ENCODE measurements at places on chromosomes 5 and 9.

DNA sequence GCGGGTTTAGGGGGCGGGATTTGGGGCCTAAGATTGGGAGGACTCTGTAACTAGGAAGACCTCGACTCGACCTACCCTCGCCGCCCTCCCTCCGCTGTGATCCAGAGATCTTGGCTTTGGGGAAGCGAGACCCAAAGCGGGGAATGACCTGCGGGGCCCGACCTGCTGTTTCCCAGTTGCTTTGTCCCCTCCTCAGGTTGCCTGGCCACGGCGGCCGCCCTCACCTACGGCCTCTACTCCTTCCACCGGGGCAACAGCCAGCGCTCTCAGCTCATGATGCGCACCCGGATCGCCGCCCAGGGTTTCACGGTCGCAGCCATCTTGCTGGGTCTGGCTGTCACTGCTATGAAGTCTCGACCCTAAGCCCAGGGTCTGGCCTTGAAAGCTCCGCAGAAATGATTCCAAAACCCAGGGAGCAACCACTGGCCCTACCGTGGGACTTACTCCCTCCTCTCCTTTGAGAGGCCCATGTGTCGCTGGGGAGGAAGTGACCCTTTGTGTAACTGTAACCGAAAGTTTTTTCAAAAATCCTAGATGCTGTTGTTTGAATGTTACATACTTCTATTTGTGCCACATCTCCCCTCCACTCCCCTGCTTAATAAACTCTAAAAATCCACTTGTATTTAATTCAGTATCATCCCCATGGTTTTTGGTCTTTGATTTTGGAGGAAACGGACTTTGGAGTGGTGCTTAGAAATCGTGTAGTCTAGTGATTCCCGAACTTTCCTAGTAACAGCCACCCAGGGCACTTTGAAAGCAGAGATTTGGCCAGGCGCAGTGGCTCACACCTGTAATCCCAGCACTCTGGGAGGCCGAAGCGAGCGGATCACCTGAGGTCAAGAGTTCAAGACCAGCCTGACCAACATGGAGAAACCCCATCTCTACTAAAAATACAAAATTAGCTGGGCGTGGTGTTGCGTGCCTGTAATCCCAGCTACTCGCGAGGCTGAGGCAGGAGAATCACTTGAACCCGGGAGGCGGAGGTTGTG is 878 bp downstream of the HIGD2A start:
- DNase-seq, result no peak
- H3K36me3 ChIP-seq, result peaks cover 41% of the 10 kb centered on the region
- no peaks in the 10 kb centered on the region for H3K27me3 ChIP-seq
- H3K4me3 ChIP-seq, result peak overlapping the region; percentile 79
- peak overlapping the region; percentile 87 for H3K27ac ChIP-seq

DNA sequence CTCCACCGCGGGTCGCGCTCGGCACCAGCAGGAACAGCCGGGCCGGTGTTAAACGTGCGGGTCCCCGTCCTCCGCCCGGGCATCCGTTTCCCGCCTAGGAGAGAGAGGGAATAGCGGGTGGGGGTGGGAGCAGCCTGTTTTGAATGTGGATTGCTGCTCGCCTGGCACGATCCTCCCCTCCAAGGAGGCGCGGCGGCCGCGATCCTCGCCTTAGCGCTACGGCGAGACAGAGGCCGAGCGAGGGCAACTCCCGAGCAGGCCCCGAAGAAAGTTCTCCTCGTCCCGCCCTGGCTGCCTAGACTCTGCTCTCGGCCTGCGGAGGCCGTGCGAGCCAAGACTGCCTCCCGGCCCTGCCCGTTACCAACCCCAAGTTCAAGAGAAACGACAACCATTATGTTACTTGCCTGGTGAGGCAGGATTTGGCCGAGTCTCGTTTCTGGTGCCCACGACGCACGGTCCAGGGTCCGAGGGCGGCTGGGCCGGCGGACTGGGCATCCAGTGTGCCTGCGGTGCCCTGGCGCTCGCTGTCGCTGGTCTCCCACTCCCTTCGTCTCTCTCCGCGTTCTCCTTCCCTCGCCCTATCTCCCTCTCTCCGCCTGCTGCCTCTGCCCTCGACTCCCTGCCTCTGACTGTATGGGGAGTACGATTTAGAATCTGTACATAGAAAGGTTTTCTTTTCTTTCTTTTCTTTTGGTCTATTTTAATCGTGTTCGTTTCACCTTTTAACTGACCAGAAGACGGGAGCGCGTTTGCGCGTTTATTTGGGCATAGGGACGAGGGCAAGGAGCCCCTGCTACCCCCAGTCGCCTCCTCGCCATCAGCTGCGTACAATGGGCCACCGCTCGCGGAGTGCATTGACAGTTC is 724 bp downstream of the NR2F1-AS1 start:
- H3K4me1 ChIP-seq, result peaks cover 51% of the 10 kb centered on the region
- no peak overlapping the region for H3K27ac ChIP-seq
- peak overlapping the region; percentile 51 for H3K4me3 ChIP-seq

DNA sequence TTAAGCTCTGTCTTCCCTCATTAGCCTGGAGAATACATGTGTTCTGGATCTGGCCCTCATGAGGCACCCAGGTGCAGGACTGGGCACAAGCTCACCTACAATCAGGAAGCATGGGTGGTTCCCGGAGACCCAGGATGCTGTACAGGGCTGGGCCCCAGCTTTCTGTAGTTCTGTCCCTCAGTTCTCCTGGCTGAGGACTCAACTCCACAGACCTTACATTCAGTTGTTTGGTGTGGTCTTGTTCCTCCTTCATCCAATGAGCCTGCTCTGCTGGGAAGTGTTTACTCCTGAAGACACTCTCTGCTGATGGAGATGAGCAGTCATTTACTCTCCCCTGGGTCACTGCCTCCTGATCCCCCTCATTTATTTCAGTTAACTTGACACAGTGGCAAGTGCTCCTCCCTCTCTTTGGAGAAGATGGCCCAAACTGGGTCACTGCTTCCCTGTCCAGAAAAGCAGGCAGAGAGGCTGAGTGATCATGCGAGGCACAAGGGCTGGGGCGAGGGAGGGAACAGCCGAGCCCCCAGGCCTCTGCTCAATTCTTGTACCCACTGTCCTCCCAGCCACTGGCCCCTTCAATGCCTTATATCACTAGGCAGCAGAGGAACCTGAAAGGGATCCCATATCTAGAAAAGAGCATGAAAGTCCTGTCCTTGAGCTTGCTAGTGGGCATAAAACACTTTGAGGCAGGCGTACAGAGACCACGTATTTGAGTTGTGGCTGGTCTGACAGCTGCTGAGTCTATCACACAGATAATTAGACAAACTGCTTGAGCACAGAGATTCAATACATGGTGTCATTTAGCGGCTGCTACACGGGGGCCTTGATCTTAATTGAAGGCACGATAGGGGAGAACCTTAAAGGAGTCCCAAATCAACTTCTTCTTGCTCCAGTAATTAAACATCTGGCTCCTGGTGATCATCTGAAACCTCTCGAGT is 221.7 kb downstream of the FSTL4 start:
- no peak for DNase-seq
- H3K36me3 ChIP-seq, result no peaks in the 10 kb centered on the region
- no peak overlapping the region for H3K4me3 ChIP-seq
- H3K27me3 ChIP-seq, result no peaks in the 10 kb centered on the region
- no peak overlapping the region for H3K27ac ChIP-seq
- no peaks in the 10 kb centered on the region for H3K4me1 ChIP-seq

DNA sequence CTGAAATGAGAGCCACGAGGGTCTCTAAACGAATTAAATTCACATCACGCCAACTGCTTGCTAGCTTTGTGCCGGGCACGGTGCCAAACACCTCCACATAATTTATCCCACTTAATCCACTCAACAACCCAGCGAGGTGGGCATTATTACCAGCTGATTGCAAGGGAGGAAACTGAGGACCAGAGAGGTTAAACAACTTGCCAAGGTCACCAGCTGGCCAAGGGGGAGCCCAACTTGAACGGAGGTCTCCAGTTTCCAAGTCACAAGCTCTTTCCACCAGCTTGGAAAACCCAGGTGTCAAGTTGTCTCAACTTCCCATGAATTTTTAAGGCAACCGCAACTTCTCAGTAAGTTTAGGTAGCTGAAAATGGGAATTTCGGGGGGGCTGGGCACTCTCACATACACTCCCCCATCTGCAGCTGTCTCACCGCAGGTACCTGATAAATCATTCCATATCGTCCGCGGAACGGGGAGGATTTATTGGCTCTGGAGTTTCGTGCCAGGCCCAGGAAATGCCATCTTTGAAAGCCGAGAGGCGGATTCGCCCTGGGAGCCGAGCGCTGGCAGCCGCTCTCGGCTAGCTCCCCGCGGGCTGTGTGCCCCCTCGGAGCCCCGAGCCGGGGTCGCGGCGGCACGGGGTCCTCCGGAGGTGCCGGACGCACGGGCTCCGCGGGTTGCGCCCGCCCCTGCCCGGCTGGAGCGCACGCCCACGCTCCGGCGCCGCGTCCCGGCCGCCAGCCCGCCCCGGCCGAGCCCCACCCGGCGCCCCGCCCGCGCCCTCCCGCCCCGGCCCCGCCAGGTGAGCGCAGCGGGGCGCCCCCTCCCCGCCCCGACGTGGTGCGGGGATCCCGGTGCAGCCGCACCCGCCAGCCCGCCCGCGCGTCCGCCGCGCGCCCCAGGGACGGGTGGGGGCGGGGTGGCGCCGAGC is 617 bp downstream of the PTPN3 start:
- no peak for DNase-seq
- H3K4me3 ChIP-seq, result no peak overlapping the region
- H3K27ac ChIP-seq, result no peak overlapping the region

DNA sequence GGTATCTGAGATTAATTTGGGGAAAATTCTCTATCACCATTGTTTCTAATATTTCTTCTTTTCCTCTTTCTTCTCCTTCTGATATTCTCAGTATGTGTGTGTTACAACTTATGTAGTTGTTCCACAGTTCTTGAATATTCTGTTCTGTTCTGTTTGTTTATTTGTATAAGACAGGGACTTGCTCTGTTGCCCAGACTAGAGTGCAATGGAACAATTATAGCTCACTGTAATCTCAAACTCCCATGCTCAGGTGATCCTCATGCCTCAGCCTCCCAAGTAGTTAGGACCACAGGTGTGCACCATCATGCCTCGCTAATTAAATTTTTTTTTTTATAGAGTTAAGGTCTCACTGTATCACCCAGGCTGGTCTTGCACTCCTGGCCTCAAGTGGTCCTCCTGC is 145.8 kb upstream of the TUT7 start:
- peaks cover 13% of the 10 kb centered on the region for H3K27me3 ChIP-seq
- H3K27ac ChIP-seq, result no peak overlapping the region
- no peak overlapping the region for H3K4me3 ChIP-seq

DNA sequence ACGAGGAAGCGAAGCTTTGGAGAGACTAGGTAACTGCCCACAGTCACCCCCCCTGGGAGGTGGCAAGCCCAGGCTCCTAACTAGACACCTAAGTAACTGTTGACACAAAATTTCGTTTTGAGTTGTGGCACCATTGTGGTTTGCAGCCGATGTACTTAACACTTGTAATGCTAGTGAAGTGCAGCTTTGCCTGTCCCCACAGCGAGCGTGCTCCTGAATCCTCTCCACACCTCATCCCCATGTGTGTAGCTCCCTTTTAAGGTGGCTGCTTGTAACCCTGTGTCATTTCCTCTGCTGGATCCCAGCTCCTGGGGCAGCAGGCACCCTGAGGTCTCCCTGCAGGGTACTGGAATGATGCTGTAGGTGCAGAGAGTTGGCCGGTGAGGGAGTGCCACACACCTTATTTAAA is 114.9 kb downstream of the TRIO start:
- no peak for DNase-seq
- no peaks in the 10 kb centered on the region for H3K27me3 ChIP-seq
- H3K4me3 ChIP-seq, result no peak overlapping the region
- H3K27ac ChIP-seq, result no peak overlapping the region

- H3K4me3 ChIP-seq, result no peak overlapping the region
- H3K36me3 ChIP-seq, result no peaks in the 10 kb centered on the region
- H3K4me1 ChIP-seq, result no peaks in the 10 kb centered on the region
These were observed 152.2 kb downstream of the GLIS3 start for GRCh38 chr9:4147476-4148230.

DNA sequence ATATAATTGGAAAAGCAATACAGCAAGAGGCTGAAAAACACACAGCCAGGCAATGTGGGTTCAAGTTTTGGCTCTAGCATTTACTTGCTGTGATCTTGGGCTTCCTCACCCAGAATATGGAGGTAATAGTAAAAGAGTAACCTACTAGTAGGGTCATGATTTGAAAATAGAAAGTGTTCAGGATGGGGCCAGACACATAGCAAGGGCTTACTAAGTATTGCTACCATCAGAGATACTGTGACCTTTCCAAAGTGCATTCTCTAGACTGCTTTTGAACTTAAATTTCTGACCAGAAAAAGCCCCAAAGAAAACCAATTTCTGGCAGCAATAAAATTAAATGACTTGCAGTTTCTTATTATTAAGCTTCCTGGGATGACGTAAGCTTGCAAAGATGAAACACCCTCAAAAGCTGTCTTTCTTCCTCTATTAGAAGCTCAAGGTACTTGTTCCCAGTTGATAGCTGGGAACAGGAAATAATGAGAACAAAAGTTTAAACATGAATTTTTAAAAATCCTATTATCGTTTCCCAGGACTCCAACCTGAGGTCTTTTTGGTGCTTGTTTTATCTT is 20.3 kb downstream of the SLC45A2 start:
- H3K36me3 ChIP-seq, result no peaks in the 10 kb centered on the region
- H3K27ac ChIP-seq, result no peak overlapping the region
- H3K4me1 ChIP-seq, result no peaks in the 10 kb centered on the region
- no peak for DNase-seq
- H3K4me3 ChIP-seq, result no peak overlapping the region

GRCh38 chr9:37902131-37902530 is 1.8 kb downstream of the SLC25A51 start:
- no peaks in the 10 kb centered on the region for H3K27me3 ChIP-seq
- H3K4me3 ChIP-seq, result no peak overlapping the region
- H3K4me1 ChIP-seq, result peaks cover 23% of the 10 kb centered on the region

- H3K36me3 ChIP-seq, result no peaks in the 10 kb centered on the region
- DNase-seq, result no peak
- no peaks in the 10 kb centered on the region for H3K4me1 ChIP-seq
These were observed 11.2 kb downstream of the AGXT2 start for GRCh38 chr5:35036536-35036935.

- no peak overlapping the region for H3K27ac ChIP-seq
- peaks cover 12% of the 10 kb centered on the region for H3K4me1 ChIP-seq
- H3K27me3 ChIP-seq, result no peaks in the 10 kb centered on the region
- H3K4me3 ChIP-seq, result peak overlapping the region; percentile 36
- no peak for DNase-seq
- H3K36me3 ChIP-seq, result no peaks in the 10 kb centered on the region
These were observed 90.7 kb downstream of the PTCH1 start for GRCh38 chr9:95425910-95426551.

GRCh38 chr5:36723912-36724311 is 117.5 kb downstream of the SLC1A3 start:
- peaks cover 21% of the 10 kb centered on the region for H3K4me1 ChIP-seq
- H3K36me3 ChIP-seq, result no peaks in the 10 kb centered on the region
- H3K4me3 ChIP-seq, result peak overlapping the region; percentile 50
- H3K27me3 ChIP-seq, result no peaks in the 10 kb centered on the region
- peak; percentile 33 for DNase-seq

DNA sequence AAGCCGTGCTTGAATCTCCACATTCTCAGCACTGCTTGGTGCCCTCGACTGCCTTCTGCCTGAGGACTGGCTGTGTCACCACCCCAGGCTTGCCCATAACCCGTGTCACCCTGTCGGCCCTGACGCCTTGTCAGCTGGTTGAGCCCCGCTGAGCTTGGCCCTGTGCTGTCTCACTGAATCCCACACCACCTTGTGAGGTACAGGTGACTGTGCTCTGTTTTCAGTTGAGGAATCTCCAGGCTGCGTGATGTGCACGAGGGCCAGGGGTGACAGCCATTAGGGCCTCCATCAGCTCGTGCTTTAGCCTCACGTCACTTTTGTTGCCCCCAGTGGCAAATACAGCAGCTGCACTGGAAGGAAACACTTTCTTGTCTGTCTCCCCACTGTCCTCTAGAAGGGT is 90.7 kb downstream of the CACNA1B start:
- no peaks in the 10 kb centered on the region for H3K4me1 ChIP-seq
- peaks cover 4% of the 10 kb centered on the region for H3K27me3 ChIP-seq
- H3K4me3 ChIP-seq, result no peak overlapping the region
- H3K36me3 ChIP-seq, result no peaks in the 10 kb centered on the region
- no peak for DNase-seq
